Forelimb muscle (tissue), 1 donor: ENCODE measurements at places on chromosomes 6 and 20. TPM values are rescaled to one million over a fixed set of nuclear protein-coding genes. Genes with fewer than 3 reads are reported as not detected.

GRM1 gene
- polyA plus RNA-seq, result not detected

DNA sequence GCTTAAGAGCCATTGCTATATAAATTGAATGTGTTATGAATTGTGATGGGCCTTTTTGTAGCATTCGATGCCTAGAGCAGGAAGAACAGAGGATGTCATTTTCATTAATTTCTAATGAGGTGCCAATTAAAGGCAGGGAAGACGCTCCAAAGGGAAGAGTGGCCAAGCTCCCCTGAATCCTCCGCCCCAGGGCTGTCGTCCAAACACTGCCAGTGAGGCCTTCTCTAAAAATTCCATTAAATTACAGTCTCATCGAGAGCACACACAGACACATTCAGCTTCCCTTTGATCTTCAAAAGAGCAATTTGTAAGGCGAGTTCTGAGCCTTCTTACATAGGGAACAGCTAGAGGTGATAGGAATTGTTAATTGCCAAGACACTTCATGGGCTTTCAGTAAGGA is 300.0 kb downstream of the ZFAND3 start:
- DNase-seq, result no peak

TSPO2 gene
- polyA plus RNA-seq, result 0.70 TPM

GRCh38 chr6:99187429-99187828 is 162.0 kb downstream of the FAXC start:
- DNase-seq, result no peak

DNA sequence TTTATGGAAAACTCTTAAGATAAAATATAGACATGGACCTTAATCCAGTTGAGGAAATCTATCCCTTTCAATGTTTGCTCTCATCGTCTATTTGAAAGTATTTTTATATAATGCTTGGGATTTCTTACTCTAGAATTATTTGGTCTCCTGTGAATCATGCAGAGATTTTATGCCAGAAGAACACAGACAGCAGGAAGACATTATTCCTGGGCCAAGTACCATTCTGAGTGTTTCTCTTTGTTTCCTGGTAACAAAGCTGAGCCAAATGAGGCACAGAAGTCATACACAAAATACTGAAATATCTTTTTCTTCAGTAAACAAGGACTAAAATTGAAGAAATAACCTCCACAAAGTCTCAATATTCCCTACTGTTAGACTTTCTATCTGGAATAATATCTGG is 538.2 kb upstream of the EYS start:
- DNase-seq, result peak; percentile 22

GABRR1 gene
- polyA plus RNA-seq, result 0.38 TPM
